Fibroblast of the aortic adventitia (primary cell): ENCODE measurements at places on chromosomes 11 and 22. TPM values are rescaled to one million over a fixed set of nuclear protein-coding genes. Genes with fewer than 3 reads are reported as not detected.

Gene RIMBP3C
- total RNA-seq = 0.49 and 0.63 TPM in 2 replicates

Gene NRGN
- 0.27 and 0.33 TPM in 2 replicates for total RNA-seq

Gene TREH
- not detected in 2 replicates for total RNA-seq

Gene OR6A2
- 0.27 and 0.33 TPM in 2 replicates for total RNA-seq

Gene OR5P2
- total RNA-seq = not detected in 2 replicates

Gene TMEM126A
- total RNA-seq = 61.5 and 66.2 TPM in 2 replicates

Gene NAA40
- total RNA-seq = 13.3 and 15.4 TPM in 2 replicates
